ENCODE measurements at places on chromosomes 12 and 14. TPM values are rescaled to one million over a fixed set of nuclear protein-coding genes. Genes with fewer than 3 reads are reported as not detected.

- DNase-seq: no peak
Observed at GRCh38 chr12:77489331-77489970, 341.2 kb upstream of the NAV3 start.

DNA sequence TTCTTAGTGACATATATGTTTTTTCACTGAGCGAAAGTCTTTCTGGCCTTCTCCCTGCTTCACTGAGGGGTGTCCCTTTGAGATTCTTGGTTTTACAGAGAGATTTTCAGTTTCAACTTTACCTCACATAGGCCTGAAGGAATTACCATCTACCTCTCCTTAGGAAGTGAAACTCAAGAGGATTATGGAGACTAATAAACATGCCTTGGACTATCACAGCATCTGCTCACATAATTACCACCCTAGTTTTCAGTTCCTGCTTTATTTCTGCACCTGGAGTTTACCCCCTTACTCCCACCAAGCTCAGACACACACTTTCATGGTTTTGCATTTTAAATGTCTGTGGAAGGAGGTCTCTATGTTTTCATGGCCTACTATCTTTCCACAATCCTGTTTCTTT, 118.3 kb upstream of the SCAF11 start:
- no peak for DNase-seq

- no peak for DNase-seq
Observed at GRCh38 chr14:20592574-20592973, 1.4 kb upstream of the RNASE12 start.

DNA sequence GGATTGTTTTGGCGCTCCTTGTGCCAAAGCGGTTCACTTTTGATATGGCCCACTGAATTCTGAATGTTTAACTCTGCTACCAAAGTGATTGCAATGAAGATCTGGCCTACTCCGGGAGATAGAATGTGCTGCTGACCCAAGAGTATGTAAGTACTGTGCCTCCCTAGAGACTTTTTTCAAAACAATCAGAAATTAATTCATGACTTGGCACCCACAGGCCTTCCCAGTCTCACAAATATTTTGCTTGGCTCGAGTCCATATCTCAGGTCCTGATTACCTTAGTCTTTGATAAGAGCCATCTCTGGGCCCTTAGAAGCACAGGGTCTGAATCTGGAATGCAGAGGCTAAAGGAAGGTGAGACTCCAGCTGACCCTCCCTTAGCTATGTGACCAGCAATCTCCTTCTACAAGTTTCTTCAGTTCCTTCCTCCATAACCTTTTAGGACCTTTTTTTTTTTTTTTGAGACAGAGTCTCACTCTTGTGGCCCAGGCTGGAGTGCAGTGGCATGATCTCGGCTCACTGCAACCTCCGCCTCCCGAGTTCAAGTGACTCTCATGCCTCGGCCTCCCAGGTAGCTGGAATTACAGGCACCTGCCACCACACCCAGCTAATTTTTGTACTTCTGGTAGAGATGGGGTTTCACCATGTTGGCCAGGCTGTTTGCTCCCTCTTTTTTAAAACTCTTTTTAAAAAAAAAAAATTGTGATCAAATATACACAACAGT, 49.5 kb upstream of the METAP2 start:
- no peak for DNase-seq

Gene NPFF
- not detected for total RNA-seq

DNA sequence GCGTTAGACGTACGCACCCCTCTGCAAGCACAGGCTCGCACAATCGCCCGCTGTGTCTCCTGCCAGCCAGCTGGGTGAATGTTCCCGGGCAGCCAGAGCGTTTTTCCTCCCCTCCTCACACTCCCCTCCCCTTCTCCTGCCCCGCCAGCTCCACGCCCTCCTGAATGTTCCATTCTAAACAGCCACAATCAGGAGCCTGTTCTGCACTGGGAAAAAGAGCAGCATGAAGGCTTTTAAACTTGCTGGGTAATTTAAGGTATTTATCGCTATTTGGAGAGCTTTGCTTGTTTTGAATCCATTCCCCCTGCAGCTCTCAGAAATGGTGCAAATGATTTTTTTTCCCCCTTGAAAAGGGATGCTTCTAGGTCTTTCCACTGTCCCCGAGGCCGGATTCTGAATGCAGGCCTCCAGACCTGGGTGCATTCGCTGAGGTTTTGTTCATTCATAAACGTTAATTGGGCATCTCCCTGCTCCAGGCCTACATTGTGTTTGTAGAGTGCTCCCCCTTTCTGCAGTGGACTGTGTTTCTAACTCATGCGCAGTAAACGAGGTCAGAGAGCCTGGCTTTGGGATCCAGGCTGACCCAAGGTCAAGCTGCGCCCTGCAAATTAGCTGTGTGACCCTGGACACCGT, 212.5 kb downstream of the CHST11 start:
- DNase-seq: peak; percentile 74

Gene TAS2R20
- total RNA-seq: 2.0 TPM

Gene ZFYVE26
- 29.1 TPM for total RNA-seq

- no peak for DNase-seq
Observed at GRCh38 chr14:34684578-34684977, 29.8 kb downstream of the CFL2 start.

DNA sequence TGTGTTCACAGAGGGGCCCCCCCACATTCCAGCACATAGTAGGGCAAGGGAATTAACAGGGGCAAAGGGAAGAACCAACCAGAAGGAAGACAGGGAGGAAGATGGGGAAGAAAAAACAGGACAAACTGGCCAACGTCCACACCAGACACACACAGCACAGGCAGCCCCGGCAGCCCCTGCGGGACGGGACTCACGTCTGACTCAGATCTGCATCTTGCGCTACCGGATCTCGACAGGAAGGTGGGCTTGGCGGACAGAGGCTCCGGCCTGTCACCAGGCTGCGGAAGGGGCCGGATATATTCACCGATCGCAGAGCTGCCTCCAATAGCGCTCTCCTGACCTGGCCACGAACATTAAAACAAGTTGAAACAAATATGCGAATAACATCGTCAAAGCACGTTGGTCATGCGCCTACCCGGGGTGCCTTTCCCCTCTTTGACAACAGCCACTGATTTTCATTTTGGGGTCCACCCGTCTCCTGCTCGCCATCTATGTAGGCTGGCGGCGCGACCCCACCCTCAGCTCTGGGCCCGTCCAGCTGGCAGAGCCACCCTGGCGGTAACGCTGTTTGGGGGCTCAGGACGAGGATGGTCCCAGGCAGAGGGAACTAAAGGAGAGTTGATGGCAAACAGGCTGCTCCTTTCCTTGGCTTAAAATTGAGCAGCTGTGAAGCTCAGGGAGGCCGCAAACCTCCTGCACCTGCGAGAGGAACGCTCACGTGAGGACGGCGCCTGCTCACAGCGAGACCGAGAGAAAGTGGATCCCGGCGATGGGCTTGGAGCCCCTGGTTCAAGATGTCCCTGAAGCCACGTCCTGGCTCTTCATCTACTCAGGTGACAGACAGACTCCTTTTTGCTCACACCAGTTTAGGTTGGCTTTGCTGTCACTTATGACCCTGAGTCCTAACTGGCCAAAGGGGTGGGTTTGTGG, 113.6 kb downstream of the PIWIL1 start:
- no peak for DNase-seq

DNA sequence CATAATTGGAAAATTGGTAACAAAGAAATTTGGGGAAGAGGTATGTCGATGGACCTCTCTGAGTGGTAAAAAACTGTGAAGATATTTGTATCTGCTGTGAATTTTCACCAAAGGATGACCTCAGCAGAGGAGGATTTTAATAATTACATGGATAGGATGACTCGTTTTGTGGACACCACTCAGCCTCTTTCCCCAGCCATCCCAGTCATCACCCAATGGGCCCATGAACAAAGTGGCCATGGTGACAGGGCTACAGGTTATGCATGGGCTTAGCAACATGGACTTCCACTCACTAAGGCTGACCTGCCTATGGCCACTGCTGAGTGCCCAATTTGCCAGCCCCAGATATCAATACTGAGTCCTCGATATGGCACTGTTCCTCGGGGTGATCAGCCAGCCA, 577.5 kb upstream of the FBXO33 start:
- DNase-seq: no peak

Gene DTX1
- total RNA-seq: 2.6 TPM

- peak; percentile 82 for DNase-seq
Observed at GRCh38 chr12:56590237-56590830, 39.8 kb downstream of the BAZ2A start.

Gene ZCCHC8
- 23.5 TPM for total RNA-seq

GRCh38 chr14:74965486-74966153, 10.2 kb upstream of the PGF start:
- no peak for DNase-seq

Gene SERPINA9
- not detected for total RNA-seq

DNA sequence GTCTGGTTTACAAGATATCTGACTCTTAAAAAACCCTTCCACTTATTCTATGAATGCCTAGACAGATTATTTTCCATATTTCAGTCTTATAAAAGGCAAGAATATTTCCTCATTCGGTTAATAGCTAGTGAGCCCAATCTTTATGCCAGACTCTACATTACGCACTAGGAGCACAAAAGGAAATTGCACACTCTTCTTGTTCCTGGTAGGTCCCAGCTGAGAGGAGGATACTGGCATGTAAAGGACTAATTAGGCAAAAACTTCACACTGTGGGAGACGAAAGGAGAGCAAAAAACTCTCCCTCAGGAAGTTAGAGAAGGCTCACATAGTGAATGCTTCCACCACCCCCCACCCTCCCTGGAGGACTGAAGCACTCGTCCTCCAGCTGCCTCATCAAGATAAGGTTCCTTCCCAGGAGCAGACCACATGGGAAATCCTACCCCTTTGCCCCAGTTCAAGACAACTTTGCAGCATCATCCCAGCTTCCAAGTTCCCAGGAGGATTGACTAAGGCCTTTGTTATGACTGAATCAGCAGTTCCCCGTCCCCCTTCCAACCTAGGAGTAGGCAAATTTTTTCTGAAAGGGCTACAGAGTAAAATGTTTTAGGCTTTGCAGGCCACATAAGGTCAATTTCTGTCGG, 14.5 kb downstream of the CAPZA3 start:
- DNase-seq: peak; percentile 96

- no peak for DNase-seq
Observed at GRCh38 chr12:96274331-96274730, 80.2 kb downstream of the ELK3 start.

DNA sequence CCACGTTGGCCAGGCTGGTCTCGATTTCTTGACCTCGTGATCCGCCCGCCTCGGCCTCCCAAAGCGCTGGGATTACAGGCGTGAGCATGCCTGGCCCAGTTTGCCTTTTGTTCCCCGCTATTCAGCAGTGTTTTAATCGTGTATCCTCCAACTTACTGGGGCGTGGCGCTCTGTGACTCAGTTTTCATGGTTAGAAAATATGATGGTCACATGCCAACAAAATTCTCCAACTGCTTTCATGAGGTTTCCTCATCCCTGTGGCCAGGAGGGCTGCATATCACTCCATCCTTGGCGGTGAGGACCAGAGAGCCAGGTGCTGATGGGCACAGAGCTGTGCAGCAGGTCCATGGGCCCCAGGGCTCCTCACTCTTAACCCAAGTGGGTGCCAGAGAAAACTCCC, 33.0 kb upstream of the PRMT8 start:
- DNase-seq: peak; percentile 32

Gene MSRB3
- total RNA-seq: 2.1 TPM

Gene ESRRB
- total RNA-seq: 1.0 TPM

Data from endodermal cell (in vitro differentiated cells).